Activated CD4-positive, CD25-positive, alpha-beta regulatory T cell (primary cell): ENCODE measurements at places on chromosomes 1 and 21.

- no peak for DNase-seq
Observed at GRCh38 chr1:67339623-67340343, 32.1 kb downstream of the IL12RB2 start.

DNA sequence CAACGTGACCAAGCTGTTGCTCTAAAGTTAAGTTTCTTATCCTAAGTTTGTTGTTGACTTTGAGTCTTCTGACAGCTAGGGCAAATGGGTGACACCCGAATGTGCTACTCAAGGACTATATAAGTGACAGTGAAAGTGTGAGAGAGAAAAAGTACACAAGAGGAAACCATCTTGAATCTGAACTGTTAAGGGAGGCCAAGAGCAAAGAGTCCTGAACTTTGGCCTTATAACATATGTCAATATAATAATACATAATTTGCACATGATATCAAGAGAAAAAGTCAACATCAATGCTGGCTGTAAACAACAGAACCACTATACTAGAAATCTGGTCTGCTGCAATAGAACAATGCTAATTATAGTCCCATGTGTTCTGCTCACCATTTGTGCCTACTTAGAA, 29.5 kb downstream of the SYNJ1 start:
- no peak for DNase-seq

GRCh38 chr1:196960854-196961253, 16.5 kb upstream of the CFHR5 start:
- no peak for DNase-seq

DNA sequence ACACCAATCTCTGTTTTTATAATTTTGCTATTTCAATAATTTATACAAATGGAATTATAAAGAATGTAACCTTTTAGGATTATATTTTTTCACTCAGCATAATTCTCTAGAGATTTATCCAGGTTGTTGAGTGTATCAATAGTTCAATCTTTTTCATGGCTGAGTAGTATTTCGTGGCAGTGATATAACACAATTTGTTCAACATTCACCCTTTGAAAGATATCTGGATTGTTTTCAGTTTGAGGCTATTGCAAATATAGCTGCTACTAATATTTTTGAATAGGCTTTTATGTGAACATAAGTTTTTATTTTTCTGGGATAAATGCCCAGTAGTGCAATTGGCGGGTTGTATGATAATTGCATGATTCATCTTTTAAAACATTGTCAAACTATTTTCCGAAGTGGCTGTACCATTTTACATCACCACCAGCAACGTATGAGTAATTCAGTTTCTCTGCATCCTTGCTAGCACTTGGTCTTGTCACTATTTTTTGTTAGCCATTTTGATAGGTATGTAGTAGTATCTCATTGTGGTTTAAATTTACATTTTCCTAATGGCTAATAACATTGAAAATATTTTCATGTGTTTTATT, 55.6 kb upstream of the ABCD3 start:
- no peak for DNase-seq

- DNase-seq: no peak
Observed at GRCh38 chr21:43849532-43850299, 15.3 kb upstream of the AGPAT3 start.

GRCh38 chr21:16579538-16579937, 849.8 kb downstream of the USP25 start:
- DNase-seq: no peak

- no peak for DNase-seq
Observed at GRCh38 chr21:28522014-28522799, 470.5 kb downstream of the LTN1 start.

- no peak for DNase-seq
Observed at GRCh38 chr1:33997127-33998036, 133.5 kb downstream of the HMGB4 start.

GRCh38 chr21:39345440-39345839, 3.4 kb downstream of the HMGN1 start:
- no peak for DNase-seq

GRCh38 chr1:225852413-225853124, 29.6 kb downstream of the TMEM63A start:
- DNase-seq: no peak
